ENCODE measurements at places on chromosomes 2 and 18.

- no peak for DNase-seq
These were observed 19.0 kb downstream of the CRACDL start for GRCh38 chr2:98917031-98917471.

DNA sequence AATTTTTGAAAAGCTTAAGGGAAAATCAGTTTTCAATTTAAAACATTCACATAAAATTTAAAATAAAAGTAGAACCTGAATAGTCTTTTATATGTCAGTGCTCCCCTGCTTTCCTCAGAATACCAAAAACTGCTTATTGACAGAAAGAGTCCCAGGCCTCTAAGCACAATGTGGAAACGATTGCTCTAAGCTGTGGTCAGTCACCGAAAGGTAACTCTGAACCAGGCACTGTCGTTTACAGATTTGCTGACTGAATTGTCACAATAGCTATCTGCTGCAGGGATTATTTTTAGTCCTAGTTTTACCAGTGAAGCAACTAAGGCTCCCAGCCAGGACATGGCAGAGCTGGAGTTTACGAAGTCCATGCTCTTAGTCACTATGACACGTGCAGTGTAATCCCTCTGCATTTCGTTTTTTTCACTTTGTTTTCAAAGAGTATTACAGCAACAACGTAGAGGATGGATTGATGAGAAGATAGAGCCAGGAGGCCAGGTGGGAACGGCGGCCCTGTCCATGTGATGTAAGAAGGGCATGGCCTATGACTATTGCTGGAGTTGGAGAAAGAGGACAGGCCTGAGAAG, 28.1 kb upstream of the TMEM247 start:
- no peak for DNase-seq

DNA sequence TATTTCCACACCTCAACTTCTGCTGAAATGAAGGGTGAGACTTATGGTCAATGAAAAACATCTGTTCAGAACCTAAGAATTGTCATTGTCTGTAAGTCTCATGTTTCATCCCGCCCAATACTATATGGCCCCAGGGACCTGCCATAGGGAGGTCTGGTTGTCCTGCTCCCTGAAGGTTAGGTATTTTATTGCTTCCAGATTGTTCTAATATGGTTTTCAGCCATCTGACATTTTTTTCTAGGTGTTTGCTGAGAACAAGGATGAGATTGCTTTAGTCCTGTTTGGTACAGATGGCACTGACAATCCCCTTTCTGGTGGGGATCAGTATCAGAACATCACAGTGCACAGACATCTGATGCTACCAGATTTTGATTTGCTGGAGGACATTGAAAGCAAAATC, 7.3 kb downstream of the XRCC5 start:
- DNase-seq = no peak

DNA sequence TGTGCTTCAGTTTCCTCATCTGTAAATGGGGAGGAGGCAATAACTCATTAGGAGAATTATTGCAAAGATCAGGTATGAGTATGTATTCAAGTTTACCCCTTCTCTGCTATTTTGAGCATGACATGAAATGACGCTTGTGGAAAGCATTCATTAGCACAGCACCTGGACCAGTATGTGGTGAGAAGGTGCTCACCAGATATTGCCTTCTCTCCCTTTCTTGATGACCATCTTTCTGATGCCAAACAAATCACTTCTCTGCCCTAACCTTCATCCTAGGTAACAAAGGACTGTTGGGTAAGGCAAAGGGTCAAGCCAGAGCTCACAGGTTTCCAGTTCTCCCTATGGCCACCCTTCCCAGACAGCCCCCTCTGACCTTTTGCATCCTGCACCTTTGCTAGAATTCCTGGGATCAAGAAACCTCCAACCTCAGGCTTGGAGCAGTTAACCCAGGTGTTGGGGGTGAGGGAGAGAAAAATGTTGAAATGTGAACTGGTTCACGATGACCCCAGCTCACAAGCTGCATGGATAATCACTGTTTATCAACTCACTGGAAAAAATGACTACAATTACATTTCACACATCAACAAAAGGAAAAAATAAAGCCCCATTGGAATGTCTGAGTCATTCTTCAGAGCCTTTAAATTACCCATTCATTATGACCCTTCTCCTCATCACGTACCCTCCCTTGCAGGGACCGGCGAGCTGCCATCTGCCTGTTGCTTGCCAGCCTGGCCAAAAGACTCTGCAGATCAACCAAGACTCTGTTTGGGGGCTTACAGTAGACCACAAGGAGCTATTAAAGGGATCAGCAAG, 41.6 kb downstream of the LBH start:
- no peak for DNase-seq

- no peak for DNase-seq
These were observed 3.0 kb upstream of the OTX1 start for GRCh38 chr2:63047321-63048279.

GRCh38 chr2:8579485-8580085, 102.3 kb upstream of the ID2 start:
- DNase-seq = no peak

DNA sequence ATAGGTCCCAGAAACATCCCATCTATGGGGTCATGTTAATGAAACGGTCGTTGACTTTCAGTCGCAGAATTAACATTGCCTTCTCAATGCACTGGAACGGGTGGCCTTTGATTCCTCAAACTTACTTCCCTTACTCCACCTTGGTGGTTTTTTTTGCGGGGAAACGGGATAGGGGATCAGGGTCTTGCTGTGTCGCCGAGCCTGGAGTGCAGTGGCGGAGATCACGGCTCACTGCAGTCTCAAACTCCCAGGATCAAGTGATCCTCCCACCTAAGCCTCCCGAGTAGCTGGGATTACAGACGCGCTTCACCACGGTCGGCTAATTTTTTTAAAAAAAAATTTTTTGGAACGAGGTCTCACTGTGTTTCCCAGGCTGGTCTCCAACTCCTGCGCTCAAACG, 754 bp downstream of the ATG16L1 start:
- DNase-seq = no peak

GRCh38 chr18:75830828-75831227, 403.3 kb upstream of the SMIM21 start:
- DNase-seq = no peak

- DNase-seq = no peak
These were observed 8.9 kb downstream of the EMILIN2 start for GRCh38 chr18:2855560-2856350.

GRCh38 chr2:219356834-219357233, 24.3 kb upstream of the RESP18 start:
- DNase-seq = no peak

DNA sequence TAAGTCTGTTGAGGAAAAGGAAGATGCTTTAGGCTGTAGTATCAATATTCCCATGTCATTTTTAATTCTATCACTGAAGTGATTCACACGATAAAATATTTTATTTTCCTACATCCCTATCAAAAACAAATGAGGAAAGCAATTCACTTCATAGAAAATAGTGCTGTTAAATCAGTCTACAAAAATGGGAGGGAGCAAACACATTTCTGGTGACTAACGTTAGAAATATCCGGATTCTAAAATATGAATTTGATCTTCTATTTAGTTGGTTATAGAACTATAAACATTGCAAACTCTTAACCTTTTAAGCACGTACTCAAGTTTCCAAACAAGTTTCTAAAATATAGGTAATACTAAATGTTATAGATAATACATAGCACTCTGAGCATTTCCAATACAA, 20.8 kb downstream of the ATF2 start:
- DNase-seq = no peak

- no peak for DNase-seq
These were observed 142.4 kb downstream of the RHBDD1 start for GRCh38 chr2:226978300-226978699.

DNA sequence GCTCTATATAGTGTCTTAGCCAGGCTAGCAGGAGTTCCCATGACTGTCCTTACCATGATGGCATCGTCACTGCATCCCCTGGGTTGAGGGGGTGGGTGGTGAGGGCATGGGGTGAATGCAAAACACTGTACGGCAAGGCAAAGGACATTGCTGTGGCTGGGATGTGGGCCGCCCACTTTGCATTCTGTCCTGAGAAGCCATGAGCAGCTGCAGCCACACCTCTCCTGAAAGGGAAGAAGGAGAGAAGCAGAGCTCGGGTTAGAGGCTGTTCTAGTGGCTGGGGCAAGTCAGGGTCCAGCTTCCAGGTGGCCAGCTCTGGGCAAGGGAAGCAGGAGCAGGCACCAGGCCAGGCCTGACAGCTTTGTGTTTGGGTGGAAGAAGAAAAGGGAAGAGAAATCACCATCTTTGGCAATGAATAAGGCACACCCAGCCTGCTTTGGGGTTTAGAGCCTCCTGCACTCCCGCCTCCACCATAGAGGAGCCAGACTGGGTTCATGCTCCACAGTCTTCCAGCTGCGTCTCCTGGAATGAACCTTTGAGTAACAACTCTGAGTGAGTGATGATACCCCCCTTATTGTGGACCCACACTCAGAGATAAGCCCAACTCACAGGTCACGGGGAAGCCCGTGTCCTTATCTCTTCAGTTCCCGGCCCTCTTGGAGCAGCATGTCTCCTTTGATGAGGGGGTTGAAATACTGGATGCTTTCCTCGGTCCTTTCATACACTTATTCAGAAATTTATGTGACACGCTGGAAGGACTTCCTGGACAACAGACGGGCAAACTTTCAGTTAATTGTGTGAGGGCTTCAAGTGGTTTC, 63.4 kb downstream of the INPP4A start:
- DNase-seq = no peak

DNA sequence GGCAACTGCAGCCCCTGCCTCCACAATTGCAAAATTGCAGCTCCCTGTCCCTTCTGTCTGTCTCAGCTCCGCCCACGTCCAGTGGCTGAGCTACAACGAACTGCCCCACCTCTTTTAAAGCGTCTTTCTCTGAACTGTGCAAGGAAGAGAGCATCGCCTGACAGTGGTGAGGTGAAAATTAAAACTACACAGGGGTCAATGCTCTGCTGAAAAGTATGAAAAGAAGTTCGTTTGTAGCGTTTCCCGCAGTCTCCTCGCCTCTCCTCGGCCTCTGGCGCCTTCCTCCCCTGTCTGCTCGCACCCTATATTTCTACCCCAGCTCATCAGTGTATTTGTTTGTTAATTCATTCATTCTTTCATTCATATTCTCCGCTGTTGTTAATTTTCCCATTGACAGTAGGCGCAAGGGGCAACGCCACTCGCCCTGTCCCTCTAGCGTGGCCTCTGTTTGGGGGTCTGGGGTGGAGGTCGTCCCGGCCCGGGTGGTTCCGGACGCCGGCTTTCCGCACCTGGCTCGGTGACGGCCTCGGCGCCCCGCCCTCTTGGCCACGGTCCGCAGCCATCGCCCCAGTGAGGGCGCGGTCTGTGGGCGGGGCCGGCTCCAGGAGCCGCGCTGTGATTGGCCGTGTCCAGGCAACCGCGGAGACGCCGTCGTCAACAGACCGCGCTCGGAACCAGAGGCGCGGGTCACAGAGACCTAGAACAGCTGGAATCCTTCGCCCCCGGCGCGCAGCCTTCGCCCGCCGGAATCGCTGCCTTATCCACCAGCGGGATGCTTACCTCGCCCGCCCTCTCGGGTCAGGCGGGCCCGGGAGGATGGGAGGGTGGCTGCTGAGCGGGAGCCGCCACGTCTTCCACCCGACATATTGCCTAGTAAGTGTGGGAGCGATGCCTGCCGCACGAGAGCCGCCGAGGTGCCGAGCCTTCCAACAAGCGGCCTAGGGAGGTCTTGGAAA, at the start of gene VWA3B:
TSS of gene VWA3B (plus strand) at position 677 of the 956 bp plus-strand sequence. CDS start 5,926 bp downstream, outside the sequence.
- DNase-seq = no peak

- no peak for DNase-seq
These were observed 95.0 kb upstream of the ZNF521 start for GRCh38 chr18:25446972-25447371.

- no peak for DNase-seq
These were observed 376.5 kb upstream of the NXPH2 start for GRCh38 chr2:139156730-139157129.

GRCh38 chr2:142935563-142936089, 58.2 kb downstream of the KYNU start:
- no peak for DNase-seq

DNA sequence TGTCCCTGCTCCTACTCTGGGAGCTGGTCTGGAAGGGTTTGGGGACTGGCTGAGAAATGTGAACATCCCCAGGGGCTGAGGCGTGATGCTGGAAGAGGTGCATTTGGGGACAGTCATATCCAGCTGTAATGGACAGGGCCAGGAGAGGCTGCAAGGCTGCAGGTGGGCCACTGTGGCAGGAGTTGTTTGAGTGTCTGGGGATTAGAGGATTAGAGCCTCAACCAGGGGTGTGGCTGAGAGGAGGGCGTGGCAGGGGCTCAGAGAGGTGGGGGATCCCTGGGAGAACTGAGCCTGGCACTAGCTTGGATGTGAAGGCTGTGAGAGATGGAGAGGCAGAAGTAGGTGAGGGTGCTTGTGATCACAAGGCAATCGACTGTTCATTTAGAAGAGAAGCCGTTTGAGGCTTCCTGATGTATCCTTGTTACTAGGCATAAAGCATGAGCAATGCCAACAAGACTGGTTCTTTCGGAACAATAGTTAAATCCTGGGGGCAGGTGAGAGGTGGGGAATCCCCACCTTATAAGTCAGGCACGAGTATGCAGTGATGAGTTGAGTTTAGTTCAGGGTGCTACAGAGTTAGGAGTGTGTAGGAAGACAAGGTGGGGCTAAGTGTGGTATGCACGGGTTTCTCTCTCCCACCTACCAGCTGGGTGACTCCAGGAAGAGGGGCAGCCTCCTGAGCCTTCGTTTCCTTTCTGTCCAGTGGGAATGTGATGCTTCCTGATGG, 31.9 kb downstream of the SH3RF3 start:
- DNase-seq = no peak

DNA sequence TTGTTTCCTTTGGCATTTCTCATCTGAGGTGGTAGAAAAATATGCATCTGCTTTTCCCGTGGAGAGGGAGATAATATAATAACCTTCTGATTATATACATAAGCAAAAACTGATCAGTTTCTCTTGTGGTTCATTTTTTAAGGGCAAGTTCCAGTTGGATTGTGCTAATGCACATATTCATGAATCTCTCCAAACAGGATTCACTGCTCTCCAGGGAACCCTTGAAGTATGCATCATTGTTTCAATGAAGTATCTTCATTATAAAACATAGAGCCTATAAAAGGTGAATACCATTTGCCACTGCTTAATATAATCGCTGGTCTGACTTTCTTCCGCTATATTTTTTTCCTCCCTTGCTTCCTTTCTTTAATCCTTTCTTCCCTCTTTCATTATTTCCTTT, 384.7 kb downstream of the FIGN start:
- DNase-seq = no peak

DNA sequence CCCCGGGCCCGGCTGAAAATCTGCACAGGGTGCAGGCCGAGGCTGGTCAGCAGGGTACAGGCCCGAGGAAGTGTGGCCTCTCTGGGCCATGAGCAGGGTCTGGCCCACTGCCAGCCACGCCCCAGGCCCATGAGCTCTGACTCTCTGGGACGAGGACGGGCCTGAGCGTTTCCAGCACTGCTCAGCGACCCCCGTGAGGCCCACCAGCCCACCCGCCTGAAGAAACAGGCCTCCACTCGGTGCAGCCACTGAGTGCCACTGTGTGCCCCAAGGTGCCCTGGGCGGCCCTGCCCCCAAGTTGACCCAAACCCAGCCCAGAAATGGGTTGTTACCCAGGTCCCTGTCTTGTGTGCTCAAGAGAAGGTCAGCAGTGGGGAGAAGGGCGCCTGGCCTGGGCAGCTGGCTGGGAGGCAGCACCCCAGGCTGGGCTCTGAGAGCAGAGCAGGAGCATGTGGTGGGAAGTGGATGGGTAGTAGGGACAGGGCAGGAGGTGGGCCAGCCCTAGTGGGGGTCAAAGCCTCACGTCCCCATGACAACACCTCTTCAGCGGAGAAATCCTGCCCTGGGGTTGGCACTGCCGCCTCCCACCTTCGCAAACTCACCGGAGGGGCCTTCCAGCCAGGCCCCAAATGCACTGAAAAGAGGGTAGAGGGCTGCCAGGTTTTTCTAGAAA, 2.1 kb upstream of the SNED1 start:
- DNase-seq = no peak

GRCh38 chr2:157509744-157510143, 65.9 kb upstream of the CYTIP start:
- DNase-seq = no peak

GRCh38 chr2:113233593-113234550, 44.8 kb downstream of the PAX8 start:
- DNase-seq = no peak
